Upper lobe of left lung (tissue), 6 donors: ENCODE measurements at places on chromosomes 4 and X.

DNA sequence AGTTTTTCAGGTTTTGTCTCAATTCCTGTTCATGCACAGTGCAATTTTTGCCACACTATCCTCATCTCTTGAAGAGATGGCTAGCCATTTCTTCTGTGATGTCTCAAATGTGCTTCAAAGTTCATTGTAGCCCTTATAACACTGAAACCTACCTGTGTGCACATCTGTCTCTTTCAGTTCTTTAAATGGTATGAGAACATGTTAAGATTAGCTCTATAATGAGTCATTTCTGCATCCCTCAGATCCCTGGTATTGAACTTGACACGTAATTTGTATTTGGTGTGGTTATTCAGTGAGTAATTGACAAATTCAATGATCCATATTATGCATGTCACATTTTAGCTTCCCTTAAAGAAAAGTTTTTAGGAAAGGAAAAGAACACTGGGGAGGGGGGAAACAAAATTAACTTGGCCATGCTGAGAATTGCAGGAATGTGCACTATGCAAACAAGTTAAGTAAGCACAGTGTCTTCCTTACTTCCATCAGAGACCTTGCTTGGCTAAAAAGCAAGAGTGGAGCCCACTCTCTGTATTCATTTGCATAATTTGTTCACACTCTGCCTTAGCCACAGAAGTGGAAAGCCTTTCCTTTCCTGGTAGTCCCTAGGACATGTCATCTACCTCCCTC lies 659.8 kb upstream of the MAGEB2 start:
- DNase-seq = no peak

GRCh38 chrX:148069759-148070503 lies 88.8 kb downstream of the FMR1NB start:
- DNase-seq = no peak

DNA sequence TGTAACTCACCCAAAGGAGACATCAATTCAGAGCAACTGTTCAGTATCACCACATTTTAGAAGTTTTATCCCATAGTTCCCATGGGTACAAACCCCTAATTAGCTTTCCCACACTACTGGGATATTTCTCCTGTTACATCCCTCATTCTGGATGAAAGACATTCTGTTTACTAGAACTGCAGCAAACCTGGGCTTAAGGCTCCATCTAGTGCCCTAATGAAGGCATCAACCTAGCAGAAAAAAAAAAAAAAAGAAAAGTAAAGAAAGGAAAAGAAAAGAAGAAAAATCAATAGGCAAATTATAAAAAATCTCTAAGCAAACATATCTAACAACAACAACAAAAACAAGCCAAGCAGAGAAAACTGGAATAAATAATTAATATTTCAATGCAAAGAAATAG lies 133.7 kb upstream of the CPXCR1 start:
- DNase-seq = no peak

- peak; percentile 64 for DNase-seq
Observed at GRCh38 chrX:72255445-72255844, 16.6 kb upstream of the ERCC6L start.

DNA sequence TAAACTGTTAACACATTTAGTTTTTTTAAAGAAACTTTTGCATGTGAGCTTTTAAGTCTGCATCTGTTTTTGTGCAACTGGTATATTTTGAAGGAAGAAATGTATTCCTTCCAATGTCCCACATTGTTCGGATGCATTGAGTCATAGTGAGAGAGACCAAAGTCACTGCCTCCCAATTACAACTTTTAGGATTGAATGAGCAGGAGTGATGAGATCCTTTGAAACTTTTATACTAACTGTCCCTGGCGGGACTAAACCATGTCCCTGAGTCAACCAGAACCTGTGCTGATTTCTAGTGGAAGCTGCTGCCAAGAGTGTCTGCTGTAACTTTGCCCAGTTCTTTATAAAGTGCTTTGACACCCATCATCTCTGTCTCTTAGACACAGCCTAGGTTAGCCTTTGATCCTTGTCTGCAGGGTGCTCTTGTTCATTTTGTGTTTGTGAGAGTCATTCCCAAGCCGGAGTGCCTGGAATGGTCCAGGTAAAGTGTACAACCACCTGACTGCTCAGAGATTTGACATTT lies 122.7 kb downstream of the ZNF518B start:
- DNase-seq = no peak

- no peak for DNase-seq
Observed at GRCh38 chrX:111168314-111168713, 72.3 kb downstream of the PAK3 start.

- no peak for DNase-seq
Observed at GRCh38 chr4:166823126-166823525, 411.2 kb downstream of the SPOCK3 start.
